ENCODE measurements at places on chromosomes 16 and 17.

DNA sequence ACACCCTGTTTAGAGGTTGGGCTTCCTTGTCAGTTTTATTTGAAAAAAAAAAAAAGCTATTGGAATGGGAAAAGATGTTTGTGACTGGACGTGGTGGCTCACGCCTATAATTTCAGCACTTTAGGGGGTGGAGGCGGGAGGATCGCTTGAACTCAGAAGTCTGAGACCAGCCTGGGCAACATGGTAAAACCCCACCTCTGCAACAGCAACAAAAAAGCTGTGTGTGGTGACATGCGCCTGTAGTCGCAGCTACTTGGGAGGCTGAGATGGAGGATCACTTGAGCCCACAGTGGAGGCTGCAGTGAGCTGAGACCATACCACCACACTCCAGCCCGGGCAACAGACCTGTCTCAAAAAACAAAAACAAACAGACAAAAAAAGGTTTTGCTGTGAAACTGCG is 66.1 kb upstream of the SIAH1 start:
- no peak for DNase-seq

DNA sequence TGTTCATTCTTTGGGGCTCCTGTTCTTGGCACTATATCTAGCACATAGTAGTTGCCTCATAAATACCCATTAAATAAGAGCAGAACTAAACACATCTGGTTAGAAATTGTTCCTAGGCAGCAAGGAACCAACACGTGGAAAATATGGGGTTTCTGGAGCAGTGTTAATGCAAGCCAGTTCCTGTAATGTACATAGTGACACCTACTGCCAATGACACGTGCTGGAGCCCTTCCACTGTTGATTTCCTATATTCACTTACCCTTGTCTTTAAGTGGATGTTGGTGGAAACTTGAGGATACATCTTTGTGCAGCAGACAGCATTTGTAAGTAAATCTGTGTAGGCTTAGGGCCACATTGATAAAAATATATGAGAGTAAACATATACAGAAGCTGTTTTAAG is 1.6 kb upstream of the IRF8 start:
- DNase-seq = no peak

- DNase-seq = peak; percentile 62
Measured at GRCh38 chr17:64411999-64412771, 21.5 kb upstream of the PECAM1 start.

DNA sequence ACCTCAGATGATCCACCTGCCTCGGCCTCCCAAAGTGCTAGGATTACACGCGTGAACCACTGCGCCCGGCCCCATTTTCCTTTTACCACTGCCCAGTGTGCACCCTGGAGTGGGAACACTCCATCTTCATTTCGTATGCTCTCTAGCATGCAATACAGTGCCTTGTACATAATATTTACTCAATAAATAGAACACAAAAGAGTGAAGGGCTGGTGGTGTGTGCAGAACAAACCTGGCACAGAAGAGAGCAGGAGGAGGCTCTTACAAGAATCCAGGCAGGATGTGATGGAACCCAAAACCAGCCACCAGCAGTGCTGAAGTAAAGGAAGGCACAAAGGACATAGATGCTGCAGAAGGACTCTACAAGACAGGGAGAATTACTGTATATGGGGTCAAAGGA is 7.3 kb downstream of the KRT37 start:
- no peak for DNase-seq

DNA sequence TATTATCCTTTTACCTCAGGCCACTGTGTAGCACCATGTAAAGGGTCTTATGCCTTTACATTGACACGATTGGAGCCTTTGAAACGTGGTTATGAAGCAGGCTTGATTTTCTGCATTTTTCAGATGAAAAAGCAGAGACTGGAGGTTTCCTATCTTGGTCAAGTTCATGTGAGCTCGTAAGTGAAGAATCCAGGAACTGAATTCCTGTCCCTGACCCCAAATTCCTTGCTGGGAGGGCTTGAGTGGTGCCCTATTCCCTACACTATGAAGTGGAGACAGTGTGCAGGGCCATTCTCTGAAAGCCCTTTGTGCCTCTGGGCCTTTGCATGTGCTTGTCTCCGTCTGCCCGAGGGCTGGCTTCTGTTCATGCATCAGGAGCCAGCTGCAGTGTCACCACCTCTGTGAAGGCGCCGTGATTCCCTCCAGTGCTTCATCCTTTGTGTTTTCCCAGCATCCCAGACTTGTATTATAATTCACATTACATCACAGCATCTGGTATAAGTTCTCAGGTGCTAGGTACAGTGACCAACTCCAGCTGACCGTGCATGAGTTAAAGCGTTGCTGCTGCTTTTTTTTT is 181.1 kb downstream of the SNX29 start:
- DNase-seq = no peak

- no peak for DNase-seq
Measured at GRCh38 chr16:65743558-65743957, 621.7 kb upstream of the CDH11 start.

GRCh38 chr17:46742565-46743270 is 75.8 kb downstream of the WNT3 start:
- DNase-seq = no peak

DNA sequence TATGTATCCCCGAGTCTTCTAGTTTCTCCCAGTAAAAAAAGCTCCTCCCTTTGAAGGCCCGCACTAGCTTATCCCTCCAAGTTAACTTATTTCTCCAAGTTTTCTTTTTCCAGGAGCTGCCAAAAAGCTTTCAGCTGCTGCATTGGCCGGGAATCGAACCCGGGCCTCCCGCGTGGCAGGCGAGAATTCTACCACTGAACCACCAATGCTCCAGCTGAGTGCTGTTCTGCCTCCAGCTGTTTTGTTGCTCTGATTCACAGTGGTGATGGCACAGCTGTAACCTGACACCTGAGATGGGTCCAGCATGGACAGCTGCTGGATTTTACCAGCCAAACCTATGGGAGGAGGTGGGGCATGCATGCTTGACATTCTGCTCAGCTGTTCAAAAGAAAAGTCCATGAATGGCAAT is 22.1 kb downstream of the VAC14 start:
- DNase-seq = no peak

GRCh38 chr17:51629232-51629631 is 368.9 kb downstream of the UTP18 start:
- no peak for DNase-seq

DNA sequence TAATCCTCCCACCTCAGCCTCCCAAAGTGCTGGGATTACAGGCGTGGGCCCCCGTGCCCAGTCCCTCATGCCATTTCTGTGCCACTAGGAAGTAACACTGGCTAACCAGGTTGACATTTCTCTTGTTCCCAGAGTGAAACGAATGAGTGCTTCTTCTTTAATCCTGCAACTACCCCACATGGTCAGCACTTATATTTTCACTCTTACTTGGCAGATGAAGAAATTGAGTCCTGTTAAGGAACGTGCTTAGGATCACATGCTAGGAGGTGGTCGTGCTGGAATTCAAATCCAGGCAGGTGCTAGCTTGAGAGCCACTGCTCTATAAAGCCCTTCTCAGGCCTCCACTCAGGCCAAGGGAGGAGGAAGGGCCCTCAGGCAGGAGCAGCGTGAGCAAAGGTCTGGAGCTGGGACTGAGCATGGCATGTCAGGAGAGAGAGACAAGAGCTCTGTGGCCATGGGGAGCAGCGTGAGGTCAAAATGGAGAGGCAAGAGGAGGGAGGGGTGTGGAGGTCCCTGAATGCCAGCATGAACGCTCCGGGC is 18.5 kb upstream of the RMI2 start:
- no peak for DNase-seq

GRCh38 chr17:73754886-73755400 is 110.7 kb upstream of the SDK2 start:
- DNase-seq = no peak

GRCh38 chr17:58525239-58525638 is 10.8 kb upstream of the MTMR4 start:
- no peak for DNase-seq

DNA sequence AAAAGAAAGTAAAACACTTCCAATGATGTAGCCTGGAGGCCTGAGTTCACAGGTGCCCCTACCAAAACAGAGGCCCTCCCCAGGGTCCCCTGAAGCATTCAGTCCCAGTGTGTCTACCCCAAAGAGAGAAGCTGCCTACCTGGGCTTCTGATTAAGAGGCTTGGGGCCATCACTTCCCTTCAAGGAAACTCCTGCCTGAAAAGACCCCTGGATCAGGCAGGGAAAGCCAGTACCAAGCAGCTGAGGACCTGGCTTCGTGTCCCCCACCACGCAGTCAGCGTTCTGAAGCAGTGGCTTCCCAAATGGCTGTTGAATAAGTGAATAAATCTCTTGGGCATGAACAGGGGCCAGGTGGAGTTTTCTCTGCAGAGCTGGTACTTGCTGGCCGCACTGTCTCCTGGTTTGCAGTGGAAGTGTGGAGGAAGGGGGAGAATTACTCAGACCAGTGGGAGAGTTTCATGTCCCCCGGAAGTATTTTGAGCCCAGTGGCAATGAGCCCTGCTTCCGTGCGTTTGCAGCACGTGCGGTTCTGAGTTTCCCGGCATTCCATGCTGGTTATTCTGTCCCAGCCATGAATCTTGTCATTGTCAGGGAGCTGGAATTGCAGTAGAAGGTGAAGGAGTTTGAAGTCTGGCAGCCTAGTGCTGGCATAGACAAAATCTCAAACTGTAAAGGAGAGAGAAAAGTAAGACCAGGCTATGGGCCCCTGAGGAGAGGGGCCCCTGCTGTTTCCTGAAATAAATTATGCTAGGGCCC is 27.0 kb downstream of the RMI2 start:
- DNase-seq = no peak

DNA sequence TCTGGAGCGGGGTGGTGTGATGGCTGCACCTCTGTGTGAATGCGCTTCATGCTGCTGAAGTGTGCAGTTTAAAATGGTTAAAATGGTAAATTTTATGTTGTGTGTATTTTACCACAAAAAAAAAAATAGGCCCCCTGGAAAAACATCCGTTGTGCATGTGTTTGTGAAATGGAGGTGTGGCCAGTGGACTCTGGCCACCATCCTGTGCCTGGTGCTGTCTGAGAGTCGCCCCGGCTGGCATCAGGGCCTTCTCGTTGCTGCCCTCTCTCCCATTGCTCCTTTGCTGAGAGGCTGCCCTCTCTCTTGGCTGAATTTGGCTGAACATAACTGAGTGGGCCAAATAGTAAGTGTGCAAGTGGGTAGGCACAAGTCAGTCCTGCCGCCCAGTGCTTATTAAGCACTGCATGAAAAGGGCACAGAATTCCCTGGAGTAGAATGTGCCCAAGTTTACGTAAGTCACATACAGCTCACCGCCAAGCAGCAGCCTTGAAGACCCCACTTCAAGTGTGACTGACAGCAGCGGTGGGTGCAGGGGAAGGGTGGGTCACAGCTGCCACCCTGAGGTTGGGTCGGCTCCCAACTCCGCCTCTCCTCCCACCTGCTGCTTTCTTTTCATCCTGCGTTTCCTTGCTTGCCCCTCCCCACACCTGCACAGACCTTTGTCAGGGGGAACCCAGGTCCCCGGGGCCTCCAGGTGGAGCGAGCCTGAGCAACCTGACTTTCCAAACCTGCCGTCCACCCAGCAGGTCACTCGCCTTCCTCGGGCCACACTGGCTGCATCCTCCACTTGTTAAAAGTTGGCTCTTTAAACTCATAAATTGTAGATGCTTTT is 46.8 kb downstream of the FOXK2 start:
- no peak for DNase-seq

GRCh38 chr16:31386157-31386984 is 6.8 kb upstream of the ITGAD start:
- peak; percentile 57 for DNase-seq

DNA sequence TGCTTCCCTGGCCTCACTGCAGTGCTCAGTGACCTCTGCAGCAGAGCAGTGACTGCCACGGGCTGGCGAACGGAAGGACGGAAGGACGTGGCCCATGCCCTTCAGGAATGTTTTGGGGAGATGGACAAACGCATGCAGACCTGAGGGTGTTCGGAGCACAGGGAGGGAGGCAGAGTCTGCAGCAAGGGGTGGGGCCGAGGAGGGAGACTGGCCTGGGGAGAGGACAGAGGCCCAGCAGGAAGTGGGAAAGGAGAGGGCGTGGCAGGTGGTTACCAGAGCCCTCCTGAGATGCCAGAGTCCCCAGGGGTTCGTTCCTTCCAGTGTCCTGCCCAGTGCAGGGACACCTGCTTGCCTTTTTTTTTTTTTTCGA is 21.9 kb downstream of the ADORA2B start:
- no peak for DNase-seq

DNA sequence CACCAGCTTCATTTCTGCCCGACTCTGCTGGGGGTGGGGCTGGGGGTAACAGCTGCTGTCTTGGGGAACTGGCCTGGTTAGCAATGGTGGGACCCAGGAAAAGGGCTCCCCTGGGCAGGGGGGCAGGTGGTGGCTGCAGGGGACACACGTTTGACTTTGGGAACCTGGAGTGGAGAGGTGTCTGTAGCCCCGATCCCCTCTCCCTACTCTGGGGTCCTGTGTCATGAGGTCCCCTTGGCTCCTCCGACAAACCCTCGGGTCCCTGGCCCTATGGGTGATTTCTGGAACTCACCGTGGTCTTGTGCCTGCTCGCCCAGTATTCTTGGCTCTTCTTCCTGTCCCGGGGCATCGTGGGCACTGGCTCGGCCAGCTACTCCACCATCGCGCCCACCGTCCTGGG is 12.0 kb downstream of the SPNS3 start:
- DNase-seq = no peak

DNA sequence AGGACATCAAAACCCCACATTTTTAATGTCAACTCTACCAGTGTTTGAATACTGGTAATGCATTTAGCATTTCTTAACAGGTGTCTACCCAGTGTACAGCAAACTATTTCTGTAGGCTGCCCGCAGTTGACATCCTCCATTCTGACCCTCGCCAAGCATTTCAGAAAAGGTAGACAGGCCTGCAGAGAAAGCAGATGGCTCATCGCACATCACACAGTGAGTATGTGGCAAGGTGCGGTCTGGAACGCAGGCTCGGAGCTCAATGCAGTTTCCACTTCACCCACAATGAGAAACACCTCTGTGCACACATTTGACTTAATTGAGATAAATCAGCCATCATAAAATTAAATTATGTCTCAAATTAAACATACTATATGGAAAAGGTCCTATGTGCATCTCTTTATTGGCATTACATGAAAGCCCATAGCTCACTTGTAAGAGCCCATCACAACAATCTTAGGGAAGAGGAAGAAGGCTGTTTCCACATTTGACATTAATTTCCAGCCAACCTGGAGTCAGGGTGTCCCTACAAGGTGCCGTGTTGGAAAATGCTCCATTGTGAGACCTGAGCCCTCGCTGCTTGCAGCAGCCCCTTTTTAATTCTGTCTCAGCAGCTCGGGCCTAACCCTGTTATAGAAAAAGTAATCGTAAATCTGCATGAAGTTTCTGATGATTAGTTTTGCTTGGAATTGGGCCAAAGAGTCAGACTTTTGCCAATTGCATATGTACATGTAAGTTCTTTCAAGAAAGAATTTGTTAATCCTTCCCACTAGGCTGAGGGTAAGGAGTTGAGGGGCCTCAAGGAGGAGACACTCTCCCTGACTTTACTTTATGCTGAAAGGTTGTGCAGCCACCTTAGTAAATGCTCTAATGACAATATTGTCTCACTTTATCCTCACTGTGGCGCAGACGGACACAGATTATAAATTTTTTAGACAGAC is 378.7 kb upstream of the DYNLRB2 start:
- no peak for DNase-seq

DNA sequence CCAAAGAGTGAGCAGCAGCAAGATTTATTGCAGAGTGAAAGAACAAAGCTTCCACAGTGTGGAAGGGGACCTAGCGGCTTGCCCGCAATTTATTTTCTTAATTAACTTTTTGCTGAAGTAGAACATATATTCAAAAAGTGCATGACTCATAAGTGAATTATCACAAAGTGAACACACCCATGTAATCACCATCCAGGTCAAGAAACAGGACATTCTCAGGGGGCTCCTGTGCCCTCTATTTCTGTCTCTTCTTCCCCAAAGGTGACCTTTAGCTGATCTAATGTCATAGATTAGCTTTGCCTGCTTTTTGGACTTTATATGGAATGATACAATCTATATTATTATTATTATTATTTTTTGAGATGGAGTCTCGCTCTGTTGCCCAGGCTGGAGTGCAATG is 19.9 kb downstream of the ERAL1 start:
- no peak for DNase-seq
